NCI-H446 treated with DMSO at 0.1 percent for 48 hours (cell line): ENCODE measurements at places on chromosomes 12 and 14.

DNA sequence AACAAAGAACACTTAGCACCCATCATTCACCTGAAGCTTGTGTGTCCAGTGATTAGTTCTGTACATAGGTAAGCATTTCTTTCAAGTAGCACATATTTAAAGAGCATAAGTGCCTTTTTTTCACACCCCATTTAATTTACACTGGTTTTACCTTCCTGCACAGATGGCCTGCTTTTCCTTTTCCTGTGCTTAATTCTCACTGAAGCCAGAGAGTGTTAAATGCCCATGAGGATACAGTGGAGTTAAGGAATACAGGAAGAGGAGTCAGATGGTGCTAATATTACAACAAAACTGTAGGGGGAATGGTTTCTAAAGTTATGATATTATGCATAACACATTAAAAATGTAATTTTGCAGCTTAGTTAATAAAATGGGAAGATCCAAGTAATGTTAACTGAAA lies 31.0 kb upstream of the SLC38A1 start:
- DNase-seq: no peak

DNA sequence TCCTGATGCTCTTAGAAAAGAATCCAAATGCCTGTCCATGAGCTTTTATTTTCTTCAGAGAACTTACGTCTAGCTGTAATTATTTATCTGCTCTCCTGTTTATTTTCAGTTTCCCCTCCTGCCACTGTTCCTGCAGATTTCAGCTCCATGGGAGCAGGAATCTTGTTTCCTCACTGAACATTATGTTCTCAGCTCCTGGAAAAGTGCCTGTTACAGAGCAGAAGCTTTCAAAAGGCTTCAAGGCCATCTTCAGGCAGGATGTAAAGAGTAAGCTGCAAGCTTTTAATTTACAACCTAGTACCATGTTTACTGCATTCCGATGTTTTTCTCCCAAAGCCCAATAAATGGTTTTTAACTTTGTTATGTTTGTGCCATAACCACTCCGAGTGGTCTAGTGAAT lies 98.4 kb upstream of the BTG1 start:
- DNase-seq: no peak

GRCh38 chr14:71536927-71537772 lies 395.1 kb upstream of the RGS6 start:
- DNase-seq: no peak

DNA sequence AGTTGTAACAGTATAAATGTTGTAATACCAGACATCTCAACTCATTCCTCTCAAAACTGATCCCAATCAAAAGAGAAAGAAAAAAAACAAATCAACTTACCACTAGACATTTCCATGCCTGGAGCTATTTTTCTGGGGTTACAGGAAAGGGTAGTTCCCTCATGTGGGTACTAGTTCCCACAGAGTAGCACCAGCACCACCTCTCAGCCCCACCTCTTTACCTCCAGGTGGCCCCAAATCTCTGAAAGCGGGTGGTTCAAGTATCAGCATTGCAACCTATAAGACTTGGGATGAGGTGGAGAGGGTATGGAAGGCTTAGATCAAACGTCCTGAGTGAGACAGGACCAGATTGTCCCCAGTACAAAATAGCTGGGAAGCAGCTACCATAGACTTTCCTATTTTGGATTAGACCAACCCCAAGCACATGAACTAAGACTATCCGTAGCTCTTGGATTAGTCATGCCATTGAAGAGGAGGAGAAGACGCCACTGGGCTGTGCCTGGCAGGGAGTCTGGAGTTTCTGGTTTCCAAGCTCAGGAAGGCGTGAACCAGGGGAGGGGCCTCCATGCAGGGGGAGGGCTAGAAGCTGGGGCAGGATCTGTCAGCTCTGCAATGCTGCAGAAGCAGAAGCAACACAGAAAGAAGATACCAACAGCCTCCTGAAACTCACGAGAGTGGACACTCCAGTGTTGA lies at the start of gene SLC39A2:
Gene SLC39A2, plus strand, starts transcription at position 620 of the 693 bp plus-strand sequence. CDS start 154 bp downstream, outside the sequence.
- no peak for DNase-seq

DNA sequence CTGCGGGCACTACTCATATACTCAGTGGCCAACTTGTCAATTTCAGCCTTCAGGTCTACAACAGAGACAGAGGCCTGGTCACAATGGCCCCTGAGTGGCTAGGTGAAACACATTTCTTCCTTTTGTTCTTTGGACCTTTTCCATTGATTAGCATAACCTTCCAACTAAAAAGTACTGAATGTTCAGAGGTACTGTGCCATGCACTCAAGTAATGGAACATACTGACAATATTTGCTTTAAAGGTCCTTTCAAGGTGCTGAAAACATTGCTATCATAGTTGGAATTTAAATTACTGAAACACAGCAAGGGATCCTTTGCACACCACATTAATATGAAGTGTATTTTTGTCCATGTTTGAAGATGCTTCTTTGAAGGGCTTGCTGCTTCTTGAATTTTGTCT lies 6.1 kb upstream of the ACRBP start:
- DNase-seq: no peak

DNA sequence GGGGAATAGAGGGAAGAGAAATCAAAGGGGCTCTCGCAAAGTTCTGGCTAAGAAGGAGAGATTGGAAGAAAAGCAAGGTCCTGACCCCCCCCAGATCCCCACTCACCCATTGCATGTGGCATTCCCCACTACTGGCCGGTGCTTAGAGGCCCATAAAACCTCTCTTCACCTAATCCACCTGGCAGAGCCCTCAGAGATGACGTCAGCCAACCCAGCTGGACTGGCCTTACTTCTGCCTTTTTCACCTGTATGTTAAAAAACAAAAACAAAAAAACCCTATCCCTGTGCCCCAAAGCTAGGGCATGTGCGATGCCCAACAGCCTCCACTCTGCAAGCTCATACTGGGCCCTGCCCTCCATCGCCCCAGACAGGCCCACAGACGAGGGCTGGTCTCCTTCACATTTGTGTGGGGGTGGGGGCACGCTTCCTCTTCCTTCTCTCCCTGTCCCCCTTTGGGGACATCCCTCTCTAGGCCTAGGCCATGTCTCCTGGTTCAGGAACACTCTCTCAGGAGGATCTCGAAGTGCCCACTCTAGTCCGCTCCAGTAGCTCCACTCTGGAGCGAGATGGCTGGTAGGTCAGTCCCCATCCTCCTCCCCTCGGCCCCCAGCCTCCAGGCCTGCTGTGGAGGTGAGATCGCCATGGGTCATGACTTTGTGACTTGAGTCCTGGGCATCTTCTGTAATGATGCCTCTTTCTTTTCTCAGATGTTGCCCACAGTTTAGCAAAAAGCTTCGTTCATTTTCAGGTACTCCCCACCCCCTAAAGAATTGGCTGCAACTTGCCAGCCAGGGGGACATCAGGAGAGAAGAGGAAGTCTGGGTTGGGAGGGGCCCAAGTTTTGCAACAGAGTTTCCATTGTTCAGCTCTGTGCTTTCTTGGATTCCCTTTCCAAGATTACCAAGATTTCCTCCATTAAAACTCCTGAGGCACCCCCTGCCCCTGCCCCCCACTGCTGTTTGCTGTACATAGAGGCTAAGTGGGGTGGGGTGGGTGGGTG lies 37.0 kb downstream of the FIGNL2 start:
- no peak for DNase-seq

GRCh38 chr14:69093631-69094421 lies 59.1 kb downstream of the DCAF5 start:
- DNase-seq: peak; percentile 64

- DNase-seq: no peak
These were observed 152.2 kb upstream of the PARP11 start for GRCh38 chr12:4025181-4026019.

DNA sequence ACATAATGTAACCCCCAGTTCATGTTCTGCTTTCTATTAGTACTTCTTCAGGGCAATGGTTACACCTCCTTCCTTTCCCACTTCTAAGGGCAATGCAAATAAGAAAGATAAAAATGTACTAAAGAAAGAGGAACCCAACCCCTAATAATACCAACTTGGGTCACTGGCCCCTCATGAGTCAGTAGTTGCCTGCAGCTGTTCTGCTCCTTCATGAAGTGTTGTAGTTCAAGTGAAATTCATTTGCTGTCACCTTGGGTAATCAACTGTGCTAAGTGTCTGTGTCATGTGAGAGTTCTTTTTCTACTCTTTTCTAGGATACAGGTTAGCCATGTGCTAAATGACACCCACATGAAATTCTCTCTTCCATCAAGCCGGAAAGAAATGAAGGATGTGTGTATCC lies 91.8 kb downstream of the PLXNC1 start:
- no peak for DNase-seq

- DNase-seq: no peak
These were observed 20.0 kb upstream of the SGPP1 start for GRCh38 chr14:63747846-63748245.

DNA sequence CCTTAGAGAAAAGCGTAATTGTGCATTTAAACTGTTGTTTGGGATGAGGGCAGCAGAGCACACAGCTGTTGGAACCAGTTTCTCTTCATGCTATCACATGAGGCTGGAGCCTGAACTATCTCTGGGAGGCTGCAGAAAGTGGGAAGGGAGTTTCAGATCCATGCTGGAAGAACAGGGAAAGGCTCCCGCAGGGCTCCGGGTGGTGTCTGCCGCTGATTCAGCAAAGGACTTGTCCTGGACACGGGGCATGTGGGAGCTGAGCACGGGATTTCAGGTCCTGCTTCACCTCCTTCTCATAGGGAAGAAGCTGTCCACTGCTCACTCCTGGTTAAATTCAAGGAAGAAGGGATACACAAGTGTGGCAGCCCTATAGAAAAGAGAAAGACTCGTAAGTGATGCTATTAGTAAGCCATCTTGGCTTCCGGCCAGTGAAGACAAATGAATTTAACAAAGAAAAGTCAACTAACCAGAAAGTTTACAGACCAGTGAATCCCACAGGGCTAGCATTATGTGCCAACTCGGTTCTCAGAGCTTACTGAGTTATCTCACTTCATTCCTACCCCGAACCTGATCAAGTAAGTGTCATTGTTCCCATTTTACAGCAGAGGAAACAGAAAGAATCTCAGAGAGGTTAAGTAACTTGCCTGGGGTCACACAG lies 6.7 kb upstream of the FZD10 start:
- DNase-seq: no peak

GRCh38 chr14:105447651-105448640 lies 26.7 kb upstream of the CRIP2 start:
- DNase-seq: no peak

DNA sequence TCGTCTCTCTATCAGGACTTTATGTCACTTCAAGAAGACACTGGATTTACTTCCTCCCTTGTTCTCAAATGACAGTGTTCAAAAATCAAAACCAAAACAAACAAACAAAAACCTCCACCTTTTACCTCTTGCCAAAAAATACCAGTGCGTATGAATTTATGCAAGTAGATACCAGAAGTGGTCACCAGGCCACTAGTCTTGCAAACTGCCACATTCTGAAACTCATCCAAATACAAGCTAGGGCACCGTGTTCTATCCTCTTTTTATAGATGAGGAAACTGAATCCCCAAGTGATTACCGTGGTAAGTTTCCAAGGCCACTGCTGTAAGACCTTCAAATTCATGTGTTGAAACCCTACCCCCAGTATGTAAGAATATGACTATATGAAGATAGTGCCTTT lies 343.9 kb upstream of the KITLG start:
- DNase-seq: no peak

GRCh38 chr14:75053396-75054291 lies 2.4 kb upstream of the MLH3 start:
- DNase-seq: no peak

GRCh38 chr12:67748743-67749040 lies 100.1 kb downstream of the DYRK2 start:
- DNase-seq: no peak

DNA sequence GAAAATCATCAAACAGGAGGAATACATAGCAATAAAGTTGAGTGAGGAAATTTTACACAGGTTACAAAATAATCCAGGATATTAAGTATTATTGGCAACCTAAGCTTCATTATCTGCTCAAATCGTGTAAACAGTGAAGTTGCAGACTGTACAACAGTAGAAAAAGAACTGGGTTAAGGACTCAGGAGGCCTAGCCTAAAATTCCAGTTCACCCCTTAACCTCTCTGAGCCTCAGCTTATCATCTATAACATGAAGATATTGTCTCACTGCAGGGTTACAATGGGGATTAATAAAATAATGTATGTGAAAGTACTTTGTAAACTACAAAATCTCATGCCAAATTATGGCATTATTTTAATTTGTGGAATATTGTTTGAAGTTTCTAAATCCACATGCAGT lies 26.0 kb downstream of the DDHD1 start:
- DNase-seq: no peak

GRCh38 chr12:94265966-94266745 lies 117.8 kb downstream of the PLXNC1 start:
- no peak for DNase-seq

- no peak for DNase-seq
These were observed 217.9 kb downstream of the CRADD start for GRCh38 chr12:93895089-93895445.

DNA sequence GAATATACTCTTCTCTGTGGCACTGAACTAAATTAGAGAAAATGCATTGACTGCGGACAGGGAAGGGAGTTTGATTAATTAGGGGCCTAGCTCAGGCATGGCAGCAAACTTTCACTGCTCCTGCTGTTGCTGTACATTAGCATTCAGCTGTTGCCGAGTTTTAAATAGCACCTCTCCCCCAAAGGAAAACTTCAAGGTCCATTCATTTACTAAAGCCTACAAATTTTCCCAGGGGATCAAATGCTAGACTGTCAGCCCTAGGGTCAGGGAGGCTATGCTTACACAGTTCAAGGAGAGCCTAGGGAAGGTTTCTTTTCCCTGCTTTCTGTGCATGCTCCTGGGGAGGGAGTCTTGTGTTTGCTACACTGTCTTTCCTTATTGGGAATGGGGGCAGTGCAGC lies 60.0 kb upstream of the GZMB start:
- no peak for DNase-seq
